ENCODE measurements at places on chromosomes 2 and 18. TPM values are rescaled to one million over a fixed set of nuclear protein-coding genes. Genes with fewer than 3 reads are reported as not detected.

The MLPH gene
- polyA plus RNA-seq: 0.54 TPM

The ABCG8 gene
- not detected for polyA plus RNA-seq

The GCG gene
- polyA plus RNA-seq: not detected

The SRD5A2 gene
- polyA plus RNA-seq: not detected

The LIPG gene
- polyA plus RNA-seq: 28.8 TPM

The RUFY4 gene
- polyA plus RNA-seq: not detected

The HTR2B gene
- not detected for polyA plus RNA-seq

The GCKR gene
- 0.13 TPM for polyA plus RNA-seq

The UPP2 gene
- not detected for polyA plus RNA-seq

The SETBP1 gene
- 1.1 TPM for polyA plus RNA-seq

The ST6GAL2 gene
- not detected for polyA plus RNA-seq

The PRSS56 gene
- not detected for polyA plus RNA-seq

The FOXD4L1 gene
- polyA plus RNA-seq: 0.02 TPM

DNA sequence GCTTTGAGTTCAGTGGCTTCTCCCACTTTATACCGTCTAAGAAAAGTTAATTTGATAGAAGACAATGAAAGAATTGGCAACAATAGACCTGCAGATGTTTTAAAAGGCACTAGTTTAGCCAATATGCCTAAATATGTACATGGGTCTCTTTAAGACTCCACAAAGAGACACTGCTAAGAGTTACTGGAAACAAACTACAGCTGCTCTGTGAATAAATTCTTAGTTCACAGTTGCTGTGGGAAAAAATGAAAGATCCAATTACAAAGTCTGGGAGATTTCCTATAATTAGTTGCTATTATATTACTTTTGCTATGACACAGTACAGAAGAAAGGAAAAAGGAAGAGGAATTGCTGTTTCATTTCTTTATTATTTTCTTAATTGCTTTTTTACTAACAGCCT lies 34.3 kb downstream of the SCN9A start:
- no peak for DNase-seq

- no peak for DNase-seq
Measured at GRCh38 chr2:12663306-12664037, 53.3 kb upstream of the TRIB2 start.

DNA sequence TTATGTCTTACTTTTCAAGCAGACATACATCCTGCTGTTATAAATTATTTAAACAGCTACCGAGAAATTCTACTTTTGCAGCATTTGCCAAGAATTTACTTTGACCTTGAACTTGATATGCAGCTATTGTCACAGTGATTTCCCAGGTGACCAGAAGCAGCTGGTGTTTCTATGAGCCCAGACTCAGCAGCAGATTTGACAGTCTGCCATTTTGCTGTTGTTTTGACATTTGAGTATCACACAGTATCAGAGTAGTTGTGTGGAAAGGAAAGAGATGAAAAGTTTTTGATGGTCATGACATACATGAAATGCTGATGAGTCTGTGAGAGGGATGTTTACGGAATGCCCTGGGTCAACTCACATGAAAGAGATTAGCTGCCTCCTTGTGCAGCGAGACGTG lies 6.6 kb upstream of the CCDC195 start:
- DNase-seq: no peak

GRCh38 chr2:69011611-69012157 lies 1.3 kb upstream of the ANTXR1 start:
- DNase-seq: no peak

- no peak for DNase-seq
Measured at GRCh38 chr2:127783101-127783500, 27.9 kb downstream of the WDR33 start.

DNA sequence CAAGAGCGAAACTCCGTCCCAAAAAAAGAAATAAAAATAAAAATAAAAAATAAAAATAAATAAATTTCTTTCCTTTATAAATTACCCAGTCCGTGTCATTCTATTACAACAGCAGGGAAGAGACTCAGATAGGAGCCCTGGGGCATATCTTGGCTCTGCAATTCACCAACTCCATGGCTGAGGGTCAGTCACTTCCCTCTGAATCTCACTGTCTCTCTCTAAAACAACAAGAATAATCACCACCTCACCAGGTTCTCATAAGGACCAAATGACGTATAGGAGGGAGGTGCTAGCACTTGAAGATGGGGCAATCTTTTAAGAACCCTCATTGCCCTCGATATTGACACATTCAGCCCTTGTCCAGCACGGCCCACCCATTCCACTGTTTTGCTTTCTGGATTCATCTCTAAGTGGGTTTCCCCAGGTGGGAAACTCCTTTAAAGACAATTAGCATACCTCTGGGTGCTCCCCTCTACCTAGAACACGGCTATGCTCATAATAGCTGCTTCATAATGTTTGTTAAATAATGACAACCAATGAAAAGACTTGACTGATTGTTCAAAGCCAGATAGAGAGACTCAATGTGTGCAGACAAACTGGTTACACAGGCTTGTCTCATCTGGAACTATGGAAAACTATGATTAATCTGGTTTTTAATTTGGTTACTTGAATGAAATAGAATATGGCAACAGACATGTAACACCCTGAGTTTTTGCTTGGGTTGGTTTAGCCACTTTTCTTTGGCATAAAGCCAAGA lies 15.1 kb downstream of the MYCN start:
- DNase-seq: no peak

GRCh38 chr2:7905756-7906155 lies 776.1 kb upstream of the ID2 start:
- no peak for DNase-seq

DNA sequence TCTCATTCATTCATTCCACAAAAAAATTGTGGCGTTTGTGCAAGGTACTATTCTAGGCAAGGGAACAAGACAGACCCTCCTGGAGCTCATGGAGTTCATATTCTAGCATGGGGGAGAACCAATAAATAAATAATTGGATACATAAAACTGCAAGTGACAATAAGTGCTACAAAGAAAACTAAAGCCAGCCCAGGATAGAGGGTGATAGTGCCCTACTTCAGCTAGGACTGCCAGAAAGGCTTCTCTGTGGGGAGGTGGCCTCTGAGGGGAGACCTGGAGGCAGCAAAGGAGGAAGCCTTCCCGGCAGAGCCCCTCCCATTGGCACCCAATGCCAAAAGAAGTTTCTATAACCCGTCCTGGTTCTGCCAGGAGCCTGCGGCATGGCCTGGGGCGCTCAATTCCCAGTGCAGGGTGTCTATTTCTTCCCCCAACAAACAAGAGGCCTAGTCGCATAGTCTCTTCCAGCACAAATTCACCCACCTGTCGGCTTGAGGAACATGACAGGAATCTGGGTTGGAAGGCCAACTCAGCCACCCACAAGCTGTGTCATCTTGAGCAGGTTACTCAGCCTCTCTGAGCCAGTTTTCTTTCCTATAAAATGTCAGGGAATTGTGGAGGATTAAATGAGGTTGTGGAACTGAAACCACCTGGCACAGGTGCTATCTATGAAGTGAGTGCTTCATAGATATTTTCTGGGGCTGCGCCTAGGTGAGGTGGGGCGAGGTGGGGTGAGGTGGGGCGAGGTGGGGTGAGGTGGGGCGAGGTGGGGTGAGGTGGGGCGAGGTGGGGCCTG lies 94.3 kb downstream of the ZFP36L2 start:
- DNase-seq: peak; percentile 62

DNA sequence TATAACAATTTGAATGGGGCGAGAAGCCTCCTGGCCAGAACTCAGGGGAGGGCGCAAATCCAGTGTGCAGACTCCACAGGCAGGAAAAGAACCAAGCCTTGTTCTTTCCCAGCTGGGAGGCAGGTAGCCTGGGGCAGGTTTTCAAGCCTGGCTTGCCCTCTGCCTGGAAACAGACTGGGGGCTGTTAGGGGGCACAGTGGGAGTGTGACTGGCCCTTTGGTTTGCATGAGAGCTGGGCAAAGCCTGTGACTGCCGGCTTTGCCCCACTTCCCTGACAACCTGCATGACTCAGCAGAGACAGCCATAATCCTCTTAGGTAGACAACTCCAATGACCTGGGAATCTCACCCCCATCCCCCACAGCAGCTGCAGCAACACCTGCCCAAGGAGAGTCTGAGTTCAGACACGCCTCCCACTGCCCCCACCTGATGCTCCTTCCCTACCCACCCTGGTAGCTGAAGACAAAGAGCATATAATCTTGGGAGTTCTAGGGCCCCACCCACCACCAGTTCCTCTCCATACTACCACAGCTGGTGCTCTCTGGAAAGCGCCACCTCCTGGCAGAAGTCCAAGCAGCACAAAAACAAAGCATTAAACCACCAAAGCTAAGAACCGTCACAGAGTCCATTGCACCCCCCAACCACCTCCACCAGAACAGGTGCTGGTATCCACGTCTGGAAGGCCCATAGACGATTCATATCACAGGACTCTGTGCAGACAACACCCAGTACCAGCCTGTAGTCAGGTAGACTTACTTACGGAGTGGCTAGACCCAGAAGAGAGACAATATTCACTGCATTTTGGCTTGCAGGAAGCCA lies 402.5 kb downstream of the STK39 start:
- peak; percentile 19 for DNase-seq

DNA sequence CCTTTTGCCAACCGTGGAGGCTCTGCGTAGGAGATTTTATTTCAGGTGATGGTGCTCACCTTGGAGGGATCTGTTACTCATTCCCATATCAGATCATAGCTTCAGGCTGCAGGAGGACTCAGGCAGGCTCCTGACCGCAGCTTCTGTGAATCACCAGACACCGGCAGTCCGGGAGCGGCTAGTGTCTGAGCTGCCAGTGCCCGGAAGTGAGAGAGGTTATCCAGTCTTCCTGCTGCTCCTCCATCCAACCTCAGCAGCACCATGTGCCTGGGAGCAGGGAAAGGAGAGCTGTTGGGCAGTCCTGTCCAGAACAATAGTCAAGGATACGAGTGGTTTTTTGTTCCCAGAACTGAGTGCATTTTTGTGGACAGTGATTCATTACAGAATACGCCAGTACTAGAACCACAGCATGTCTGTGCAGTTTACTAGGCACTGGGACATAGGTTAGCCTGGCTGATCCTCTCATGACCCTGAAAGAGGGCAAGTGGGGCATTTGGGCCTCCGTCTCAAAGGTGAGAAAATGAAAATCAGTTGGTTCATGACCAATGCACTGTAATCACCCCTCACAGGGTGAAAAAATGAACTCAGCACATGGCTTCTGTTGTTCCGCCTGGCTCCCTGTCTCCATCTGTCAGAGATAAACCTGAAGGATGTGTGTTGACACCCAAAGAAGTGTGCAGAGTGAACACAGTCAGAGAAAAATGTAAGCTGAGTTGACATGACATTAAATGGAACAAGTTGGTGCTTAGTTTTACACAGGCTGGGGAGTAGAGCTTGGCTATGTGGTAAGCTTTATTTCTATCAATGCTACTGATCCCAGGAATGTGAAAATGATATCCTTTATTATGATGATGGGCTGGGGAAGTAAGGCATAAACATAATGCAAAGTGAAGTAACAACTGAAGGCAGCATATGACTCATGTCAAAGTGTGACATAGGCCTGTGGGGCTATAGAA lies 12.2 kb downstream of the FHOD3 start:
- DNase-seq: peak; percentile 100

DNA sequence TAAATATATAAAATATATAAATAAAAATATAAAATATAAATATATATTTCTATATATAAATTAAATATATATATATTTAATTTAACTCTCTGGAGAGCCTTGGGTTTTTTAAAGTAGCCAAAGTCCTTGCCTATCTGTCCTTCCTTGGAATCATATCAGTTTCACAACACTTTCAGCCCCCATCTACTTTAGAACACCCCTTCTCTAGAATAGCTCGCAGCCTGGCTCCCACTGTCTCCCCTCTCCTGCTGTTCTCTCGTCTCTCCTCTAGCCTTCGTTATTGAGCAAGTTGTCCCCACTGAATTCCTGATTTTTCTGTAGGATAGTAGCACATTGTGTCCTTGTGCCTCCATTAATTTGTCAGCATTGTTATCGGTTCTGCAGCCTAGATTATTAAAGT lies 677.0 kb downstream of the RNF144A start:
- no peak for DNase-seq

DNA sequence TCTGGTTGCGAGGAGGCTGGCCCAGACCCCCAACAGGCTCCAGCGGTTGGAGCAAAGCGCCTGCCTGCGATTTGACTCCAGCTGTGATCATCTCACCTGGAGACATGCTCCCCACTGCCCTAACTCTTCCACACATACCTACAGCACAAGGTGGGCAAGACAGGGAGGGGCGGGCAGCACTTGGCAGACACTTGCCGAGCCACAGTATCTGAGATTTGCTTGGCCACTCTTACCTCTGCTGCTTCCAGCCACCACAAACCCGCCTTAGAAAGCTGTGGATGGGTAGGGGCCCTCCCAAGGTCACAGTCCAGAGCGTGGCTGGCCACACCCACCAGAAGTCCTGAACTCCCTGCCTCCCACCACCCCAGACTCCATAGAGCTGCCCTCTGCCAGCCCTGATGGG lies 8.2 kb downstream of the CYP26B1 start:
- no peak for DNase-seq

- DNase-seq: no peak
Measured at GRCh38 chr2:74503506-74504475, 3.7 kb downstream of the PCGF1 start.

DNA sequence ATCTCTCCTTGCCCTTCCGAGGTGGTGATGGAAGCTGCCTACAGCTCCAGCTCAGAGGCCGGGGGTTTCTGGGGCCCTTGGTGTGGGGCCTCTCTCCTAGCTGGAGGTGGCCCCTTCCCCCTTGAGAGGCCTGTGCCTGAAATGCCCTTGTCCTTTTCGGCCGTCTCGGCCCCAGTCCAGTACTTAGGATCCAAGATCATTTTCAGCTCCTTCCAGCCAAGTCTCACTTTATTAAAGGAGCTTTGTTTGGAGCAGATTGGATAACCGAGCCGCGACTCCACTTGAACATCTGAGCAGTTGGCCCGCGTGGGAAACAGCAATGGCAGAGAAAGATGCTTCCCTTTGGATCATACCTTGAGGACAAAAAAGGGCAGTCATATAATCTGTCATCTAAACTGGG lies 125.0 kb downstream of the NEDD4L start:
- no peak for DNase-seq

DNA sequence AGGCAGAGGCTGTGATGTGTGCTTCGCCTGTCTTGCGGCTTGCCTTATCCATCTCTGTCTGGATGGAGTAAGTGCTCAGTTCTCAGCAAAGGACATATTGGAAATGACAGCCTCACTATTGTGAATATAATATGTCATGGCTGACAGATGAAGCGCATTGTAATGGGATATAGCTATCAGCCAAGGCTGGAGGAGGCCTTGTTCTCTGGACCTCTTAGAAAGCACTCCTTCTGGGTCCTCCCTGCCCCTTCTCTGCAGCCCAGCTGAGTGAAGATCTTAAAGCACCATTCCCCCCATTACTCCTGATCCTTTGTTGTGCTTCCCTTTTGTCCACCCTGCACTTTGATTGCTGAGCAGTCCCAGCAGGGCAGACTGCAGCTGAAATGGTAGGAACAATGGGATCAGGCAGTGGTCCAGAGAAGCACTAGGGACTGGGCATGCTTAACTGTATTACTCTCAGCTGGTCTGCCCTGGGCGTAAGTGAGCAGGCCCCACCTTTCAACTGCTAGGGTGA lies 265.3 kb downstream of the SETBP1 start:
- no peak for DNase-seq

DNA sequence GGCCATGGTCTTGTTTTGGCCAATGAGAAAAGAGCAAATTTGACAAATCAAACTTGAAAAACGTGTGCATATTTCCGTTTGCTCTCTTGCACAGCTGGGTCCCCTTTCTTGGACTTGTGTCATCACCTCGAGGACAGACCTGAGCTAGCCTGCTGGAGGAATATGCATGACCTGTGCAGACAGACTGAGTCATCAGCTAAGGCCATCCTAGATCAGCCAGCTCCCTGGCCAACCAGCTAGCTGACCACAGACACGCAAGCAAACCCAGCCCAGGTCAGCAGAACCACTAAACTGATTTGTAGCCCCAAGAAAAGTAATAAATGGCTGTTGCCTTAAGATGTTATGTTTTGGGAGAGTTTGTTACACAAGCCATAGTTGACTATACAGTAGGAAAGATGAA lies 61.3 kb upstream of the PAX3 start:
- DNase-seq: no peak

GRCh38 chr2:102358496-102358895 lies 2.9 kb downstream of the IL18R1 start:
- DNase-seq: no peak
